ENCODE measurements at places on chromosomes 2 and 18.
A peak's percentile ranks its signal among the peaks of the same experiment; 100 is the strongest.

- DNase-seq, result peak; percentile 29
Measured at GRCh38 chr2:223088866-223089265, 36.9 kb downstream of the KCNE4 start.

DNA sequence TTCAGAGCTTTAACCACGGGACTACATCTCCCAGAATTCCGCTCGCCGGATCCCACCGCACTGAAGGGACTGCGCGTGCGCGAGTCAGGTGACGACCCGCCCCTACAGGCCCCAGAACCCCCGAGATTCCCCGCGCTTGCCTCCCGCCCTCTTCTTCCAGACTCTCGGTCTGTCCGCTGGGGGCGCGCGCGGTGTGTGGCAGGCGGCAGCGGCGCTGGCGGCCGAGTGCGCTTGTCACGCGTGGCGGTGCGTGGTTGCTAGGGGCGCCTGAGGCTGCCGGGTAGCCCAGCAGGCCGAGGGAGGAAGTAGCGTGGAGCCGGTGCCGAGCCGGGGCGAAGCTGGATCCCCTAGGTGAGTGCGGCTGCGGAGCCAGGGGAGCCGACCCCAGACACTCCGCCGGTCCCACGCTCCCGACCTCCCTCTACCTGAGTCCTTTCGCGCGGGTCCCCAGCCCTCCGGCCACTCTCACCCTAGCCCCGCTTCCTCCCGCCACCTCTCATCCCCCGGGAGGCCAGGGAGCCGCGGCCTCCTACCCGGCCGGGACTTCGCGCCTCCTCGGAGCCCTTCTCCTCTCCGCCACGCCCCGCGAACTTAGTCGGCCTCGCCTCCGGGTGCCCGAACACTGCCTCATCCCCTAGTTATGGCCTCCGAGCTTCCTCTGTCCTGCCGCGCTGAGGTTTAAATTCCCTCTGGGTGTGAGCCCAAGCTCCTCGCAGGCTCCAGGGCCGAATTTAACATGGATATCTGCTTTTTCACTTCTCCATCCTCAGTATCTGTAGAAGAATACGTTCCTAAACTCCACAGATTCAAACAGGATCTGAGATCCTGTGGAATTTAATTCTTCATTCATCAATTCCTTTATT is at the start of gene TTLL4:
Gene TTLL4, plus strand, starts transcription at position 149 of the 863 bp plus-strand sequence. CDS start 26,842 bp downstream, outside the sequence.
- peak; percentile 95 for DNase-seq

- DNase-seq, result no peak
Measured at GRCh38 chr2:119424284-119425118, 7.2 kb upstream of the TMEM37 start.

DNA sequence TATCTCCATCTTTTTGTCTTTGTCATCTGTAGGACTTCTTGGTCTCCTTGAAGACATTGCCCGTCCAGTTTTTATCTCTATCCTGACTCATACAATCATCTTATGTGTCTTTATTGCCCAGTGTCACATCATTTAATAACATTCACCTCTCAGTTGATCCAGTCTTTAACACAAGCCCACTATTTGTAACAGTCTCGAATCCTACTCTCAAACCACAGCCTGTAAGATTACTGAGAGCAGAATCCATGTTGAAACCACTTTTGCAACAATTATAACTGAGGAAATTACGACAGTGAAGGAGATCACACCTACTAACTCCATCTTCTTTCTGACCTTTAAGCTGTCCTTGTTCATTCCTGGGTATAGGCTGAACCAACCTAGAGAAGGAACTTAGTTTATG is 1206.0 kb upstream of the ZEB2 start:
- DNase-seq, result no peak

DNA sequence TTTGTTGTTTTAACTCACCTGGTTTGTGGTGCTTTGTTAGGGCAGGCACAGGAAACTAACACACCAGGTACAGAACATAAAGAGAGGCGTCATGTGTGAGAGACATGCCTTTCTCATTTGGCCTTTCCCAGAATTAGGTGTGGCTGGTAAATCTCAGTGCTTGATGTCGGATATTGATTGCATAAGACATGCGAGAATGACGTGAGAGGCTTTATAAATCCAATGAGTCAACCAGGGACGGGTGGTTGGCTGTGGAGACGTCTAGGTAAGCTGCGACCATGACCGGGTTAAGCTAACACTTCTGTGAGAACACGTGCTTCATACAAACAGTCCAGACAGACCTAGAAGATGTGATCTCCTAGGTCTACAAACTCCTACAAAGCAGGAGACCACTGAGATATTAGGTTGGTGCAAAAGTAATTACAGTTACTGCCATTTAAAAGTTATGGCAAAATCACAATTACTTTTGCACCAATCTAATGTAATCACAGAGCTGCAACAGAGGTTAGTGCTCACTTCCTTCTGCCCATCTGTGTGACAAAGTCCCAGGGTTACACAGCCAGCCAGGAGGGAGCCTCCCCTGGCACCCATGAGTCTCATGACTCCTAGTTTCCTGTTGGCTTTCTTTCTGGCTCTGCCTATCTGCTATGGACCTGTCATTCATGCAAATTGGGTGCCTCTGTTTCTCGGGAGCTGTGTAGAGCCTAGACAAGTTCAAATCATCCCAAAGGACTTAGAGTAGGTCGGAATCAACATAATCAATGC is 98.9 kb upstream of the ATP8B1 start:
- DNase-seq, result peak; percentile 46

DNA sequence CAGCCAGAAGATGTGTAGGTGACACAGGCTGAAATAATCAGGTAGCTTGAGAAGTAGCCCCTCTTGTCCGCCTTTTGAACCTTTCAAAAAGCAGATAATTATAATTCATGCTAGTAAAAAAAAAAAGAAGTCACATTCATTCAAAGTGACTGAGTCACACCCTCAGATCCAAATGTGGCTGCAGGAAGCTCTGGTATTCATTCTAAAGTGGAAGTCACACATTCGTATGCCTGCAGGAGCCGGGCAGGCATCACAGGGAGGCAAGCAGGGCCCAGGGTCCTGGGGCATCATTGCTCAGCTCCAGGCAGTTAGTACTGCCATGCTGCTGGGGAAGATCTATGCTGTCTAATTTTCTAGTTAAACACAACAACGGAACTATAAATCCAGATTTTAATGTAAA is 21.7 kb upstream of the RAB11FIP5 start:
- DNase-seq, result no peak

DNA sequence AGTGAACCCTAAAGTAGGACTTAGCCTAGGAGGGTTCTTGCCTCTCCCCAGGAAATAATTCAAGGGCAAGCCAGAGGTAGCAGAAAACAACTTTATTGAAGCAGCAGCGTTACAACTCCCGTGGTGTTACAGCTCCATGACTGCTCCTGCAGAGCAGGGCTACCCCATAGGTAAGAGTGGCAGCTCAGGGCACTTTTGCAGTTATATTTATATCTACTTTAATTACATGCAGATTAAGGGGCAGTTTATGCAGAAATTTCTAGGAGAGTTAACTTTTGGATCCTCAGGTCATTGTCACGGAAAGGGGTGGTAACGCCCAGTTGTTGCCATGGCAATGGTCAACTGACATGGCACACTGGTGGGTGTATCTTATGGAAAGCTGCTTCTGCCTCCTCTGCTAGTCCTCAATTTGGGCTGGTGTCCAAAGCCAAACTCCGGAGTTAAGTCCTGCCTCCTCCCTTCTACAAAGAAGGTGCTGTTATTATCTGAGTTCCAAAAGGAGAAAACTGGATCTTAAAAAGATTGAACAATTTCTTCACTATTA is 1413.0 kb downstream of the DSC3 start:
- DNase-seq, result no peak

GRCh38 chr2:170819680-170820664 is 3.3 kb downstream of the GAD1 start:
- no peak for DNase-seq

DNA sequence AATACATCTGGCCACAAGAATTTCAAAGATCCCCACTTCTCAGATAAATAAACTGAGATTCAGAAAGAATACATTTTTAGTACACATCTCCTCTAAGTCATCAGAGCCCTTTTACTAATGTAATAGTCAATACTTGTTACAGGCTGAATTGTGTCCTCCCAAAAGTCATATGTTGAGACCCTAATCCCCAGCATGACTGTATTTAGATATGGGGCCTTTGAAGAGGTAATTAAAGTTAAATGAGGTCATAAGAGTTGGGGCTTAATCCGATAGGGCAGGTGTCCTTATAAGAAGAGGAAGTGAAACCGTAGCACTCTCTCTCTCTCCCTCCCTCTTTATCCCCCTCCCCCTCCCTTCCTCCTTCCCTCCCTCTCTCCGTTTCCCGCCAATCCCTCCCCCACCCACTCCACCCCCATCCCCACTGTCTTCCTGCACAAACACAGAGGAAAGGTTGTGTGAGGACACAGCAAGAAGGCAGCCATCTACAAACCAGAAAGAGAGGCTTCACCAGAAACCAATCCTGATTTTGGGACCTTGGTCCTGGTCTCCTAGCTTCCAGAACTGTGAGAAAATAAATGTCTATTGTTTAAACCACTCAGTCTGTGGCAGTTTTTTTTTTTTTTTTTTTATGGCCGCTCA is 66.6 kb upstream of the ZNF397 start:
- DNase-seq, result no peak

GRCh38 chr2:69381337-69381737 is 5.7 kb downstream of the GFPT1 start:
- peak; percentile 29 for DNase-seq

DNA sequence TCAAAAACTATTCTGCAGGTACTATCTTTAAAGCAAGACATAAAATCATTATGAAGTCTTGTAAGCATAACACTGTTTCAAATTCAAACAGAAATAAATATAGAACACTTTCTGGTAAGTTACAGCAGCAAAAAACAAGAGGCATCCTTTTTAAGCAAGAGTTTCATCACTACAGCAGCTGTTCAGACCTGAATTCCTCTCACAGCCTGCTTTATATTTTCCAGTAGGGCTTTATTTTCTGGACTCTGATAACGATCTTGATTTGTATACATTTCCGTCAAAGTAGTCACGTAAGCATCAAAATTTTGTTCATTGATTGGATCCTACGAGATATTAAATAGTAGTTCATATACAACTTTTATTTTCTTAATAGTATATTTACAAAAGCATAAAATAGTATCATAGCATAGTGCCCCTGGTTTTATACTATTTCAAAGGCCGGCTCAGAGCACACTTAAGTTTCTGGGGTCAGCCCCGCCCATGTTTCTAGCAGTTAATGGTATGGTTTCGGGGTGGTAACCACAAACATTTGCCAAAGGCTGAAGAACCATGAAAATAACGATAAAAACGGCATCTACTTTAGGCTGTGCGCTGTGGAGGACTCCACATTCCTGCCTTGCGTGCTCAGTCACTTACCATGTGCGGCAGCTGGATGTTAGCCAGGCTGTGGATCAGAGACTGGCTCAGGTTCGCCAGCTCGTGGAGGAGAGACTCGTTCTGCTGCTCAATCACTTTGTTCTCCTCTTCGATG is 47.5 kb upstream of the PXDN start:
- DNase-seq, result no peak

- DNase-seq, result peak; percentile 54
Measured at GRCh38 chr18:23237524-23238151, 102.4 kb downstream of the CABLES1 start.

DNA sequence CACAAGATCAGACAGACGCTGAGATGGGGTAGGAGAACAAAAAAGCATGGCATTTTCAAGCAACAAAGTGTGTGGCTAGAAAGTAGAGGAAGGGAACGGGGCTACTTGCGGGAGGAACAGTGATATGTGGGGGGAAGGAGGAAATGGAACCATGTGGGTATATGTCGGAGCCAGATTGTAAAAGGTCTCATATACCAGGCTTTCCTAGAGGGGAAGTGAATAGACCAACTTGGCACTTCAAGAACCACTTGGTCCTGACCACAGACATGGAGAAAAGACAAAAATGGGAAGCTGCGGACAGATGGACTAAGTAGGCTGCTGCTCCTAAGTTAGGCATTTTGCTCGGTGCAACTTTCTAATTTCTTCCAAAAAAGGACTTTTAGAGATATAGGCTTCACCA is 196.0 kb downstream of the DCC start:
- DNase-seq, result no peak

DNA sequence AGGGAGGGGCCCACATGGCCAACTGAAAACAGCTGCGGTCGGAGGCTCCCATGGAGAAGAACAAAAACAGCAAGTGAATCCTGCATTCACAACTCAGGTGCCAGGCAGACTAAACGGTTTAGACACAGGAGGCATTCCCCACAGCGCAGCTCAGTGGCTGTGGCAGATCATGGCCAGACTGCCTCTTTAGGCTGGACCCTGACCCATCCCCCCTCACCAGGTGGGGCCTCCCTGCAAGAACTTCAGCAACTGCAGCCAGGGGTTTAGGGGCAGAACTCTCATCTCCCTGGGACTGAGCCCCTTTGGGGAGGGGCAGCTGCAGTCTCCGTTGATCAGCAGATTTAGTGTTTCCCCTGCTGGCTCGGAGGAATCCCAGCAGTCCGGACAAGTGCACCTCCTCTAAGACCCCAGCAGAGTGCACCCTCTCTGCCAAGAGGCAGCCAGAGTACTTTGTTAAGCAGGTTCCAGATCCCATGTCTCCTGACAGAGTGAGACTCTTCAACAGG is 346.7 kb downstream of the SS18 start:
- DNase-seq, result no peak
